ENCODE measurements at places on chromosomes 16 and 17. TPM values are rescaled to one million over a fixed set of nuclear protein-coding genes. Genes with fewer than 3 reads are reported as not detected.

Gene CD79B
- 31.8 TPM for total RNA-seq

Gene C17orf50
- total RNA-seq, result not detected

Gene TPSD1
- not detected for total RNA-seq

Gene XYLT1
- total RNA-seq, result 20.1 TPM

GRCh38 chr16:62530426-62530825 lies 494.2 kb upstream of the CDH8 start:
- no peak for DNase-seq
- no peak overlapping the region for H3K27ac ChIP-seq
- no peak overlapping the region for H3K4me3 ChIP-seq
- no peaks in the 10 kb centered on the region for H3K36me3 ChIP-seq
- H3K27me3 ChIP-seq, result no peaks in the 10 kb centered on the region

- H3K4me1 ChIP-seq, result no peaks in the 10 kb centered on the region
- H3K4me3 ChIP-seq, result no peak overlapping the region
- no peak overlapping the region for H3K27ac ChIP-seq
- H3K27me3 ChIP-seq, result peaks cover 3% of the 10 kb centered on the region
- DNase-seq, result no peak
These were observed 83.8 kb downstream of the KATNIP start for GRCh38 chr16:27633721-27634120.

DNA sequence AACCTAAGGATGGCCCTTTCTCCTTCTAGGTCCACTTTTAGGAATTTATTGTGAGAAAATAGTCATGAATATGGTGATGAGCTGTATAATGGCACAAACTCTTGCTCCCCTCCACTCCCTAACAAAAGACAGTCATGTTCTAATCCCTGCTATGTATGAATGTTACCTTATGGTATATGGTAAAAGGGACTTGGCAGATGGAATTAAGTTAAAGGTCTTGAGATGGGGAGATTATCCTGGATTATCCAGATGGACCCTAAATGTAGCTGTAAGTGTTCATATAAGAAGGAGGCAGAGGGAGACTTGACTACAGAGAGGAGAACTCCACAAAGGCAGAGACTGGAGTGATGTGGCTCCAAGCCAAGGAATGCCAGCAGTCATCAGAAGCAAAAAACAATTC lies 296.1 kb downstream of the SOX9 start:
- peaks cover 3% of the 10 kb centered on the region for H3K36me3 ChIP-seq
- H3K4me3 ChIP-seq, result no peak overlapping the region
- no peaks in the 10 kb centered on the region for H3K27me3 ChIP-seq
- no peak overlapping the region for H3K27ac ChIP-seq
- H3K4me1 ChIP-seq, result peaks cover 4% of the 10 kb centered on the region
- DNase-seq, result no peak

DNA sequence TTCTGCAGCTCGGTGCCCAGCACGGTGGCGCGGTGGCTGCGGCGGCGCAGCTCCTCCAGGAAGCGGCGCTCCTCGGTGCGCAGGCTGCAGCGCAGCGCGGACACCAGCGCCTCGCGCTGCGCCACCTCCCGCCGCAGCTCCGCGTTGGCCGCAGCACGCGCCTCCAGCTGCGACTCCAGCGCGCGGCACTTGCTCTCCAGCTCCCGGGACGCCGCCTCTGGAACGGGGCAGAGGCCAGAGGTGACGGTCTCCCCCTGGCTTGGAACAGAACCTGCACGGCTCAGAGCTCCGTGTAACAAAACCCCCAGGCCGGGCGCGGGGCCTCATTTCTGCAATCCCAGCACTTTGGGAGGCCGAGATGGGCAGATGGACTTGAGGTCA lies 13.2 kb upstream of the CLUH start:
- H3K36me3 ChIP-seq, result no peaks in the 10 kb centered on the region
- H3K4me1 ChIP-seq, result peaks cover 8% of the 10 kb centered on the region
- peaks cover 23% of the 10 kb centered on the region for H3K27me3 ChIP-seq

- DNase-seq, result no peak
- no peaks in the 10 kb centered on the region for H3K27me3 ChIP-seq
- no peak overlapping the region for H3K27ac ChIP-seq
- H3K4me1 ChIP-seq, result no peaks in the 10 kb centered on the region
These were observed 148.6 kb downstream of the SDK2 start for GRCh38 chr17:73495641-73496040.

GRCh38 chr17:78107457-78107856 lies 21.1 kb downstream of the TMC6 start:
- no peaks in the 10 kb centered on the region for H3K27me3 ChIP-seq
- peak overlapping the region; percentile 79 for H3K27ac ChIP-seq
- peaks cover 22% of the 10 kb centered on the region for H3K36me3 ChIP-seq
- H3K4me1 ChIP-seq, result peaks cover 11% of the 10 kb centered on the region
- DNase-seq, result no peak
- no peak overlapping the region for H3K4me3 ChIP-seq

DNA sequence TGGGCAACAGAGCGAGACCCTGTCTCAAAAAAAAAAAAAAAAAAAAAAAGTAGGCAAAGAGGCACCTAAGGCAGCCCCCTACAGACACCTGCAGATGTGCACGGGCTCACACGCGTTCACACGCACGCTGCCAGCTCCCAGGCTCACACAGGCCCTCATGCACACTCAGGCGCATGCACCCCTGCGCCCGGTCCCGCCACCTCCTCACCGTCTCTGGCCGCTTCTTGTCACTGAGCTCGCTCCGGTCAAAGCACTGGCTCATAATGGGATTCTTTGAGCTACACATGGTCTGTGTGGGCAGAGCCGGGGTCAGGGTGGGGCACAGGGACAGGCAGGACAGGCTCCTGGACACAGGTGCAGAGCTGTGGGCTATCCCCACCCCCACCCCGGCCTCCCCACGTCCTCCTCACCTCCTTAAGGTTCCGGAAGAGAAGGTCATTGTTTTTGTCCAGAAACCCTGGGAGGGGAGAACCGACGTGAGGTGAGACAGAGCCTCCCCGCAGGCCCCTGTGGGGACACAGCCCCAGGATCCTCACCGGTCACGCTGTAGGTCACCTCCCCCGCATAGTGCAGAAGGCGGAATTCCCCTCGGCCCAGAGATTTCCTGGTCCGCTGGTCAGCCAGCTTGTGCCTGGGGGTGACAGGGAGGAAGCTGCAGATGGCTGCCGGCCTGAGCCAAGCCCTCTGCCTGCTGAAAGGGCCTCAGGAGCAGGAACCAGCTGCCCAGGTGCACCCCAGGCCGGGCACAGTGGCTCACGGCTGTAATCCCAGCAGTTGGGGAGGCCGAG lies 17.9 kb downstream of the MYO1C start:
- peaks cover 12% of the 10 kb centered on the region for H3K4me1 ChIP-seq
- H3K36me3 ChIP-seq, result peaks cover 12% of the 10 kb centered on the region
- H3K4me3 ChIP-seq, result no peak overlapping the region

- no peak overlapping the region for H3K27ac ChIP-seq
- H3K27me3 ChIP-seq, result no peaks in the 10 kb centered on the region
- no peaks in the 10 kb centered on the region for H3K36me3 ChIP-seq
- no peak overlapping the region for H3K4me3 ChIP-seq
- H3K4me1 ChIP-seq, result peaks cover 36% of the 10 kb centered on the region
These were observed 9.4 kb downstream of the CETP start for GRCh38 chr16:56970934-56971767.

DNA sequence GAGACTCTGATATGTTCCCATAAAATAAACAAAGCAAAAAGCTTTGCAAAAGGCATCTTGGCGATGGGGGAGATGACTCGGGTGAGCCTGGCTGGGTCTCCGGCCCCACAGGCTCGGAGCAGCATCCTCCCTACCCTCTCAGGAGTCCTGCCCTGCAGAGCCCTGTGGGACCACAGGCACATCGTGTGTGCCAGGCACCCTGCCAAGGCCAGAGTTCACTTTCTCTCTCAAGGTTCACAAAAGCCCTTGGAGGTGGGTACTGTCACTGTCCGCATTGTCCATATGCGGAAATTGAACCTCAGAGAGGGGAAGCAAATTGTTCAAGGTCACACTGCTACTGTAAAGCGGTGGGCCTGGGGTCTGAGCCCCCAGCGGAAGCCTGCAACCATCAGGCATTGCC lies 48.5 kb downstream of the CRISPLD2 start:
- H3K4me1 ChIP-seq, result no peaks in the 10 kb centered on the region
- no peak overlapping the region for H3K4me3 ChIP-seq
- H3K36me3 ChIP-seq, result no peaks in the 10 kb centered on the region
